Urinary bladder (tissue), 4 donors: ENCODE measurements at places on chromosomes 5 and 9. TPM values are rescaled to one million over a fixed set of nuclear protein-coding genes. Genes with fewer than 3 reads are reported as not detected.

SLC27A4 gene
- 8.1 TPM for total RNA-seq

ARHGEF39 gene
- 4.7 TPM for total RNA-seq

NANS gene
- total RNA-seq = 32.8 TPM

DNA sequence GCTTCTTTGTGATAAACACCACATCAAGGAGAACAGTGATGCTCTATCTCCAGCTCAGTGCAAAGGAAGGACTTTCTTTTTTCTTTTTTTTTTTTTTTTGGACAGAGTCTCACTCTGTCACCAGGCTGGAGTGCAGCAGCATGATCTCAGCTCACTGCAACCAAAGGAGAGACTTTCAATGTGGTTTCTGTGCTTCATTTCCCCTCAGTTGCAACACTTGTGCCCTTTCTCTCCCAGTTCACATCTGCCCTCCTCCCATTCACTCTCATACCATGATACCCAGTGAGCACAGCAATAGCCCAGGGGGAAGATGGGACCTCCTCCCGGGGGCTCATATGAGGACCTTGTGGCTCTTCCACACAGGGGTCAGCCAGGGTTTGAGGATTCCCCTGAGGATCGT is 110.0 kb downstream of the MTRR start:
- DNase-seq = no peak

GRCh38 chr5:161446655-161447054 is 99.9 kb downstream of the GABRB2 start:
- no peak for DNase-seq

- no peak for DNase-seq
These were observed 73.0 kb downstream of the UGCG start for GRCh38 chr9:111969622-111970021.

BAAT gene
- total RNA-seq = not detected

DNA sequence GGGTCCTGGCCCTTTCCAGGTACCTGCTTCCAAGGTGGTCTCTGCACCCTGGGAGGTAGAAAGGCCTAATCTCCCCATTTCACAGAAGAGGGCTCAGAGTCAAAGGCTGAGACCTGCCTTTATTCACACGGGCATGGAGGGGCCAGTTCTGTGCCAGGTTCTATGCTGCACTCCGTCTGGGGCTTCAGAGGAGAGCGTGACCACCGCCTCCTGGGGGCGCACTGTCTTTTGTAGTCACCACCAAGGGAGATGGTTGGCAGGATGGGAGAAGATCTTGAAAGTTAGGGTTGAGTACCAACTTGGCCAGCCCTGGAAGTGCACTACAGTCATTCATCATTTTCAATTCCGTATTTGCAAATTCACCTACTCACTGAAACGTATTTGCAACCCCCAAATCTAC is 23.7 kb upstream of the PRDM12 start:
- DNase-seq = no peak
